ENCODE measurements at places on chromosomes 5 and 9.

DNA sequence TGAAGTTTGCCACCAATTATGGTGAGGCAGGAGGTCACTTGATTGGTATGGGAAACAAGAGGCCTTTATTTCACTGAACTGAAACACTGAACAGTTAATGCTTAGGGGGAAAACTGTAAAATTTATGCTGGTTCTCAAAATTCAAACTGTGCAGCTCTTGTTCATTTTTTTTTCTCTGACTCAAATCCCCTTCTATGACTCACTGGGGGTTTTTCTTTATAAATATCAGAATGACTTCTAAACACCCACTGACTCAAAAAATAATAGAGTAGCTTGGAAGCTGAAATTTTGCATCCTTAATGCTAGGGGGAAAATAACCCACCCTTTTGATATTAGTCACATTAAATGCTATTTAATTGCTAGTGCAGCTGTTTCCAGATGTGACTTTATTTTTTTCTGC lies 24.1 kb upstream of the OTP start:
- DNase-seq: no peak

- DNase-seq: no peak
These were observed 12.1 kb downstream of the TGFBI start for GRCh38 chr5:136040746-136041415.

DNA sequence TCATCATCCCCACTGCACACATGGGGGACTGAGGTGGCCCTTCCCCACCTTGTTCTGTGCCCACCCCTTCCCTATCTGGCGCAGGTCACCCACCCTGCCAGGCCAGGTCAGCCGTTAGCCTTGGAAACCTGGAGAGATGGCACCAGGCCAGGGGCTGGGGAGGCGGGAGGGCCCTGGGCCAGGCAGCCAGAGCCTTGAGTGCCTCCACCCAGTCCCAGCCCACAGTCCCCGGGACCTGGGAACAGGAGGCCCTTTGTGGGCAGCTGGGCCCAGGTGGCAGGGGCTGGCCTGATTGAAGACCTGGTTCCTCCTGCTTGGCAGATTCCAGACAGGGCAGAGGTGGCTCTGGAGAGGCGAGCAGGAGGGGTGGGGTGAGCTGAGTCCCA lies 70.6 kb downstream of the LRSAM1 start:
- no peak for DNase-seq

GRCh38 chr9:5364294-5365024 lies 24.8 kb upstream of the RLN1 start:
- DNase-seq: no peak

DNA sequence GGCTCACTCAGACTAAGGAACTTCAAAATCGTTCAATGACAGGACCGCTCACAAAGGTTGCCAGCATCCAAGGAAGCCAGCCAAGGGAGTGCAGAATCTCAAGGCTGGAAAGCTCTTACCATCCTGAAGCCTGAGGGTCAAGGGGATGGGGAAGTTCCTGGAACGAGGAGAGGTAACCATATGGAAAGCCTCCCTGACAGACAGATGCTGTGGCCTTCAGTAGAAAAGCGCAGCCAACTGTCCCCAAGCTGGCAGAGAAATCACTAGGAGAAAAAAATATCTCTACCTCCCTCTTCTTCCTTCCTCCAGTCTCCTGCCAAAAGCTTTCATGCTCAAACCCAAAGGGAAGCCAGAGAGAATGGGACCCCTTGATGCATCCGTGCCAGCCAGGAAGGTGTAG lies 90.5 kb upstream of the RANBP3L start:
- no peak for DNase-seq

GRCh38 chr5:97844797-97845196 lies 661.8 kb upstream of the RIOK2 start:
- no peak for DNase-seq

- no peak for DNase-seq
These were observed 40.5 kb downstream of the ANKDD1B start for GRCh38 chr5:75651575-75652238.

DNA sequence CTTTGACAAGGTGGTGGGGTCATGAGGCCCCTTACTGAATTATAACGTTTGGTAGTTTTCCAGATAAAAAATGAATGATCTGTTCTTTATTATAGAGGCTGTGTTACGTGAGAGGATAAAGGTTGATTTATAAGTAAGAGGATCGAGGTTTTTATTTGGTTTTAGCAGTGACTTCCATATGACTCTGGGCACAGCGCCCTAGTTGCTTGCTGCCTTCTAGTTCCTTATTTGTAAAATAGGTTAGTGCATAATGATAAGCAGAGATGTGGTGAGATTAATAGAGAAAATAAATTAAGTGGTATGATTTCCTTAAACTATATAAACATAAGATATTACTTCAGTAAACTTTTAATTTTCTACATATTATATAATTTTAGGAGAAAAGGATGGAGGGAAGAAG lies 29.8 kb downstream of the MRRF start:
- no peak for DNase-seq

DNA sequence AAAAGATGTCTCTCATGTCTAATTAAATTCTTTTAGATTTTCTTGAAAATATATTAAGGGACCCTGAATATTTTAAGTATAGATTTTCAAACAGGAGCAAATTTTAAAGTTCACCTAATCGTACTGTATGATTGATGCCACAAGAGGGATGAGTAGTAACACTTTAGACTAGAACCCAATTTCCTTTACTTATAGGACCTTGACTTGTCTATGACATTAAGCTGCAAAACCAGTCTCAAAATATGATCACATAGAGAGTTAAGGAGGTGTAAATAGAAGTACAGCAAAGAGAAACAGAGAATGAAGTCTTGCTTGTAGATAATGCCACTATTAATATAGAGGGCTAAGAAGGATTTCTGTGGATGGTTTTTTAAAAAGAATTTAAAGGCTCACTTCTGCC lies 312.9 kb upstream of the PRR16 start:
- DNase-seq: no peak

- no peak for DNase-seq
These were observed 89.2 kb downstream of the SEMA4D start for GRCh38 chr9:89408628-89409101.

GRCh38 chr9:19469271-19469670 lies 60.5 kb downstream of the ACER2 start:
- peak; percentile 49 for DNase-seq

DNA sequence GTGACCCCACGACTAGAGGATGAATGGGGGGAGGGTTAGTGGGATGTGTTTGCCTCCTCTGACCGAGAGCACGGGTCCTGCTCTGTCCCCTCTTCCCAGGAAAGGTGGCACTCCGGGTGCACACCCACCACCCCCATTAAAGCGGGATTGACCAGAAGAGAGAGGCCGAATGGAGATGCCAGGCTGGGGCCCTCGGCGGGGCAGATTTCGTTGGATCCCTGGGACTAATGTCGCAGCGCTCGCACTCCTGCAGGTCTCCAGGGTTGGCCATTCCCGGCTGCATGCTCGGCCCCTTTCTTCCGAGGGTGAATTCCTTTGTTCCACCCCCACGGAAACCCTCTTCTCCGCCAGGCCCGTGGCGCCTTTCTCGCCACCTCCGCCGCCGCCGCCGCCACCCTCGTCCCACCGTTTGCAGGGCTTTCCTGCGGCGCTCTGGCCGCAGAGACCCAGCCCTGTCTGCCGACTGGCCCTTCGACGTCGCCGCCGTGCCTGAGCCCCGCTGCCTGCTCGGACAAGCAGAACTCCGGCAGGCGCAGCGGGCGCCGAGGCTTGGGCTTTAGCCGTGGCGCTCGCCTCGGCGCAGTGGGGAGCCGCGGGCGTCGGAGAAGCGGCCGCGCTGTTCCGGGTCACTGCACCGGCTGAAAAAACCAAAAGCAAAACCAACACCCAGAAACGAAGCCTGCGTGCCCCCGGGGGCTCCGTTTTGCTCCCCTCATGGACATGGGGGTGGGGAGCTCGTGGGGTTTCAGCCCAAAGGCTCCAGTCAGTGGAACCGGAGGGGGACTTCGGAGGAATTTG lies 11.8 kb downstream of the LMX1B start:
- no peak for DNase-seq

DNA sequence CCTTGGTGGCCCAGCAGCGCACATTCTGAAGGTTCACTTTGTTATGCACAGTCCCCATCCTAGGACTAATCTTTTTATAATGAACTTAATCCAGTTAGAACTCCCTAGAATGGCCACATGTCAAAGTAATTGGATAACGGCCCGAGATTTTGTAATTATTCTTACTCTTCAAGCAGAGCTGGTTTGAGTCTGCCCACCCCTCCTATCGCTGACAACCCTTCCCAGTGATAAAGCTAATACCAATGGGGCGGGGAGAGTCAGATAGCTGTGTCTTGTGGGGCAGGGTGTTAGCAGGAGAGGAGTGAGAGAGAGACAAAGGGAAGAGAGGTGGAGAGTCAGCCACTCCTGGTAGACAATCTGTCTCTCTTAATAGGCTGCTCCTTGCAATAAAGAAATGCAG lies 356.9 kb downstream of the SLIT3 start:
- no peak for DNase-seq

GRCh38 chr9:15578714-15579113 lies 25.9 kb downstream of the CCDC171 start:
- no peak for DNase-seq

DNA sequence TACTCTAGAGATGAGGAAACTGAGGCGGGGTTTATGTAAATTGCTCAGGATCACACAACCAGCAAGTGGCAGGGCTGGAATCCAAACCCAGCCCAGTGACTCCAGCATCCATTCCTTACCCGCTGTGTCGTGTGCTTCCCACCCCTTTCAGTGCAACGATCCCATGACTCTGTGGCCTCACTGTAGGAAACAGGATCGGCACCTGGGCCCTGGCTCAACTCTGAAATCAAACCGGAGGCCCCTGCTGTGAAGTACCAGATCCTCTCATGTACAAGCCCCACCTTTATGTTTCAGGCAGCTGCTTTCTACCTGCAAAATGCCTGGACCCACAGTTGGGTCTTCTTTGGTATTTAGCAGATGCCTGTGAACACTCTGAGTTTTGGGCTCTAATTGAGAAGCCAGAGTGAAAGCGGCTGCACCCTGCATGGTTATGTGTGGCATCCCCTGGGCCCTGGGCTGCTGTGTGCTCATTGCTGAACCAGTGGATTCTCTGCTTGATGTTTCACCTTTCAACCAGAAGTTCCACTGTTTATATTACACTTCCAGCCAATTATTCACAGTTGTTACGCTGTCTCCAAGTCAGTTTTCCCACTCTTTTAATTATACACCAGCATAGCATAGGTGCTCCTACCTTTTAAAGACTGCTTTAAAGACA lies 36.7 kb downstream of the ABLIM3 start:
- DNase-seq: no peak

DNA sequence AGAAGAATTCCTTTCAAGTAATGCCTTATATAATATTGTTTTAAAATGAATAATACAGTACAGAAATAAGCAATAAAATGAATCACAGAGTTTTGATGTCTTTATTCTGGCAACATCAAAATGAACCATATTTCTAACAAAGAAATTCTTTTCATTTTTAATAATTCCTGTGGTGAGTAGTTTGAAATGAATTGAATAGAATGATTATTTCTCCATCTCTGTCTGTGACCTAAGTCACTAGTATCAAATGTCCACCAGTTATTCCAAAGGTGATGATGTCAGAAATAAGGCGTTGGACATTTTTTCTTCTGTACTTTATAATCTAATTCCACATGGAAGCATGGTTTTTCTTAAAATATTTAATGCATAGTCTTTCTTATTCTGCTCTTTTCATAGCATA lies 106.2 kb downstream of the ADAMTSL1 start:
- DNase-seq: no peak

GRCh38 chr5:81825237-81825636 lies 74.3 kb upstream of the SSBP2 start:
- no peak for DNase-seq

GRCh38 chr9:87120610-87121009 lies 173.3 kb upstream of the GAS1 start:
- no peak for DNase-seq

DNA sequence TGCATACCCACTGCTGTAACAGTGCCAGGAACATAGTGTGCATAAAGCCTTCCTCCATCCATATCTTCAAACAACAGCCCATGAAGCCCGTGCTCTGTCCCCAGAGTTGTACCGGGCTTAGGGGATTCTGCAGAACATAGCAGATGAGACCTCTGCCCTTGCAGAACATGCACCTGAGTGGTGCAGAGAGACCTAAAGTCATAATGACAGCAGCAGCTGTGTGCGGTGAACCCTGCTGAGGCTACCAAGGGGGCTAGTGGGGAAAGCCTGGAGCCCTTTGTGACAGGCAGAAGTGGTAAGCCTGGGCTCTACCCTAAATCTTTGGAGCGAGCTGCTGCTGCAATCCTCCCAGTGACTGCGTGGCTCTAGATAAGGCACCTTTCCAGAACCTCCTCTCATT lies 32.2 kb upstream of the BRD3 start:
- peak; percentile 37 for DNase-seq
